ENCODE measurements at places on chromosomes 3 and 15. TPM values are rescaled to one million over a fixed set of nuclear protein-coding genes. Genes with fewer than 3 reads are reported as not detected.

AHSG gene
- polyA plus RNA-seq: 0.62 TPM

RNU6-1 gene
- not detected for polyA plus RNA-seq

DNA sequence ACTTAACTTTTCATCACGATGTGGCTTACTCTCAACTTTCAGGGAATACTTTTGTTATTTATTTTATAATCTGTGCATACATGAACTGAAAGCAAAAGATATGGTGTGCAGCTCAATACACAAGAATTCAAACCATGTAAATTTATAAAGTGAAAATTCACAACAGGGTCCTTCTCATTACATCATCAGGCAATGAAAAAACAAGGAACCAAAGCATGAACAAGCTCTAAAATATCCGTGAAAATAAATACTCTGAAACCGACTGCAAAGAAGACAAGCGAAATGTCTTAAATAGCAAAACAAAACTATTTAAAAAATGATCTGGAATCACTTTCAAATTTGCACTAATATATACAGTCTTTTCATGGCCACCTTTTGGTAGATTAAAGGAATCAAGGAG lies 28.9 kb downstream of the GNB5 start:
- DNase-seq: no peak

DNA sequence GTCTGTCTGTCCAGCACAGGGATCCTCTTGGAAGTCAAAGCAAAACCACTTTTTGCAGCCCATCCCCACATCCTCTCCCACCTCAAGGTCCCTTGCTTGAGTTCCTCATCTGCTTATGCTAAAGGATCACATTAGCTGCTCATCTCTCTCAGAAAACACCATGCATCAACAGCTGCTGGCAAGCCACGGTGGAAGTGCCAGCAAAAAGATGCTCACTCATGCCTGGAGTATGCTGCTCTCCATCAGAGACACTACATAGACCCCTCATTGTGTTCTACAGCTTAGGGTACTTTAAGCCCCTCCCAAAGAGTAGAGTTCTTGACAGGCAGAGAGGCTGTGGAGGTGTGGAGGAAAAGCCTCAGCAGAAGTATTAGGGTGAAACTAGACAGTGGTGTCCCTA lies 94.6 kb upstream of the COL8A1 start:
- DNase-seq: no peak

DNA sequence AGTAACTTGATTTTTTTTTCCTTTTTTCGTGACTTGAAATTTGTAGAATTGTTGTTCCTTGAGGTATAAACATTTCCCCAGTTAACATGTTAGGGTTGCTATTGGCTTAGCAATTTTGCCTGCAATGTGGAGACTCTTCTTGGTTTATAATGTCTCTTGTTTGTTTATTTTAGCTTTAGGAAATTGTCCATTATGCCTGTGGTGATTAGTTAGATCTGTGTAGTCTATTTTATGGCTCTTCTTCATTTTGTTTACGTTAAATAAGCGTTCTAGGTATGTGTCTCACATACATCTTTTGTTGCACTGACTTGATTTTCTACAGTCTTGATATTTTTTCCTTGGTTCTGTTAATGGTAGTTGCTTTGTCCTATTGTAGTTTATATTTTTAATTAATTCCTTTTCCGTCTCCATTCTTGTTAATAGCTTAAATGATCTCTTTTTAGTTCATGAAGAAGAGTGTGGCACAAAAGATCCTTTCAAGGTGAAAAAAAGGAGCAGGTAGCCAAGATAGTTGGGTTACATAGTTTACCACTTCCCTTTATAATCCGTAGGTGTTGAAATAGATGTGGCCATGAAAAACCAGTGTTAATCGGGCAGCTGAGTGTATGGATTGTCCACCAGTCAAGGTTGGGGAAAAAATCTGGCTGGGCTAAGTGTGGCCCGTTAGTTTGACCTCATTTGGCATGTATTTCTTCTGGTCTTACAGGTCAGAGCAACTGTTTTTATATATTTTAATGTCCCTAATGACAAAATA lies 12.1 kb downstream of the IQGAP1 start:
- DNase-seq: no peak
